Motor neuron (in vitro differentiated cells): ENCODE measurements at places on chromosomes 7 and 10. TPM values are rescaled to one million over a fixed set of nuclear protein-coding genes. Genes with fewer than 3 reads are reported as not detected.

The LRWD1 gene
- 8.7 and 9.1 TPM in 2 replicates for total RNA-seq

The GRM8 gene
- 1.5 and 2.7 TPM in 2 replicates for total RNA-seq

The ELMO1 gene
- total RNA-seq = 20.6 and 23.0 TPM in 2 replicates

The NUTM2D gene
- total RNA-seq = 10.7 and 11.9 TPM in 2 replicates

The JCAD gene
- total RNA-seq = 2.8 and 3.9 TPM in 2 replicates

GRCh38 chr7:22726907-22727713, at the start of gene IL6:
Gene IL6, plus strand, starts transcription at chr7:22727200. Its CDS starts 63 bp downstream, at chr7:22727263.
- peak; percentile 49 for ATAC-seq

- ATAC-seq = no peak
Observed at GRCh38 chr10:36087006-36088005, 445.2 kb upstream of the FZD8 start.

- no peak for ATAC-seq
Observed at GRCh38 chr10:78556705-78557432, 511.9 kb upstream of the ZMIZ1 start.

DNA sequence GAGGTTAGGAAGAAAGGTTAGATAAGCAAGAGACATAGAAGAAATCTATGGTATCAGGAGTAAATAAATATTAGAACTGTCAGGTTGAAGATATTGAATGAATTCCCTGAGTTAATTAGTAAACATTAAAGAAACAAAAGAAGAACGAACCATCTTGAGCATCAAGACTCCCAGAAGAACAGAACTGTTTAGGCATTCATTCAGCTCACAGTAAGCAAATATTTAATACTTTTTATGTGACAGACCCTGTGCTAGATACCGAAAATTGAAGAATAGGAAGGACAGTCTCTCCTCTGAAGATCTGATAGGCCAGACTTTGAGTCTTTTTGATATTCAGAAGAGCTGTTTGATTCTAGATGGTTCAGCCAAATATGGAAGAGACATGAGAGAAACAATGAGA, 731.5 kb downstream of the XPNPEP1 start:
- ATAC-seq = no peak

DNA sequence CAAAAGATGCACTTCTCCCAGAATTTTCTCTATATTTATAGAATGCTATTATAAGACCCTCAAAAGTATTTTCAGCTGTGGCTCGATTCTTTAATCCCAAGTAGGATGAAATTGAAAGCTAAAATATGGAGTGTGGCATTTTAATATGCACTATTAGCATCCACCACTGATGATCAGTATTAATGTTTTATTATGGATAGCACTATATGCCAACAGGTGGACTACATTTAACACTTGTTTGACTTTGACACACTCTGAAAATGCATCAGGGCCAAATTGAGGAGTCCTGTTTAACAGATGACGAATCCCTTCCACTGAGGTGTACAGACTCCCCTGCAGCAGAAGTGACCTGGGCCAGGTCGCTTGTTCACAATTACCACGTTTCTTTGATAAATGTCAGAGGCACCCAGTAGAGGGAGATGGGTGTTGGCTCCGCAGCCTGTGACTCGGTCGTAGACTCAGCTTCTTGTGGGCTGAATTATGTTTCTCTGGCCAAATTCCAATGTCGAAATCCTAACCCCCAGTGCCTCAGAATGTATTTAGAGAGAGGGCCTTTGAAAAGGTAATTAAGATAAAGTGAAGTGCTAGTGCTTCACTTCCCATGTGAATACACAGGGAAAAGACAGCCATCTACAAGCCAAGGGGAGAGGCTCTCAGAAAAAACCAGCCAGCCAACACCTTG, 48.1 kb downstream of the WIPF3 start:
- no peak for ATAC-seq

DNA sequence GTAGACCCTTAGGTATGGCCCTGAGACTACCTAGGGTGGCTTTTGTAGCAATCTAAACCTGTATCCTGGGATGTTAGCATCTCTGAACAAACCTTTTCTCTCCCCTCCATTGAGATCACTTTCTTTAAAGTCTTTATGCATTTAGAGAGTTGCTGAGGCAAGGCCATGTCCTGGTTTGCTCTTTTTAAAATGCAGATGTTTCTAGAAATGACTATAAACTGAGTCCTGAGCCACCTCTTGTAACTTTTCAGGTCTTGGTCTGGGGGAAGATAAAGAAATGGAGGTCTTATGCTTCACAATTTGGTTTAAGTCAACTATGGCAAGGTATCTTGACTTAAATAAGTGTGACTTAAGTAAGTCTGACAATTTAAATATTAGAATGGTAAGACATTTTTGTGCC, 78.0 kb downstream of the AUTS2 start:
- ATAC-seq = no peak
